Type B pancreatic cell (in vitro differentiated cells): ENCODE measurements at places on chromosomes 5 and 9. TPM values are rescaled to one million over a fixed set of nuclear protein-coding genes. Genes with fewer than 3 reads are reported as not detected.

The CAMK4 gene
- 11.2 and 15.6 TPM in 2 replicates for total RNA-seq

The PCDHAC2 gene
- 2.7 and 3.5 TPM in 2 replicates for total RNA-seq

The ACTBL2 gene
- total RNA-seq: not detected in 2 replicates

The CAMLG gene
- 30.5 and 39.4 TPM in 2 replicates for total RNA-seq

The OR13F1 gene
- total RNA-seq: not detected in 2 replicates

The IFNK gene
- total RNA-seq: not detected in 2 replicates

The PCDHA9 gene
- total RNA-seq: 1.5 and 2.5 TPM in 2 replicates

The PCDHB6 gene
- total RNA-seq: 0.80 and 0.95 TPM in 2 replicates

The HNRNPH1 gene
- total RNA-seq: 560 and 893 TPM in 2 replicates

The MUSK gene
- not detected in 2 replicates for total RNA-seq

The ZNF454 gene
- 0.12 TPM in 1 of 2 replicates, not detected in the other for total RNA-seq

The UNC5A gene
- 1.4 and 1.7 TPM in 2 replicates for total RNA-seq

The CYSRT1 gene
- 0.86 and 1.5 TPM in 2 replicates for total RNA-seq

The DNAJC25 gene
- 9.6 and 13.9 TPM in 2 replicates for total RNA-seq

The IPO11 gene
- 32.4 and 41.0 TPM in 2 replicates for total RNA-seq

The GRM6 gene
- not detected in 2 replicates for total RNA-seq

The SURF4 gene
- total RNA-seq: 173 and 224 TPM in 2 replicates

The FOXD4L5 gene
- total RNA-seq: 0.31 TPM in 1 of 2 replicates, not detected in the other

The CD14 gene
- 0.17 TPM in 1 of 2 replicates, not detected in the other for total RNA-seq

The CRAT gene
- total RNA-seq: 14.5 and 28.4 TPM in 2 replicates

The LCP2 gene
- not detected in 2 replicates for total RNA-seq

The MARCHF3 gene
- total RNA-seq: 4.9 and 5.9 TPM in 2 replicates

The NEURL1B gene
- total RNA-seq: 6.2 and 7.6 TPM in 2 replicates

The KLHL3 gene
- total RNA-seq: 7.5 and 9.7 TPM in 2 replicates

The COL15A1 gene
- 0.12 and 0.68 TPM in 2 replicates for total RNA-seq

The DOCK8 gene
- total RNA-seq: 5.1 and 18.6 TPM in 2 replicates

The CORO2A gene
- total RNA-seq: 9.9 and 28.5 TPM in 2 replicates

The LCN2 gene
- 10.7 and 12.4 TPM in 2 replicates for total RNA-seq

The PCDHA4 gene
- total RNA-seq: 10.7 and 17.7 TPM in 2 replicates

The NDUFS6 gene
- 33.8 and 37.7 TPM in 2 replicates for total RNA-seq

The SV2C gene
- total RNA-seq: 0.64 and 6.9 TPM in 2 replicates

The SMIM33 gene
- total RNA-seq: not detected in 2 replicates

The ARL14EPL gene
- not detected in 2 replicates for total RNA-seq

The PCDHGB6 gene
- total RNA-seq: 4.9 and 39.4 TPM in 2 replicates

The EGFL7 gene
- total RNA-seq: 20.7 and 25.5 TPM in 2 replicates

The PPIC gene
- total RNA-seq: 23.4 and 57.7 TPM in 2 replicates
